ENCODE measurements at places on chromosomes 1 and 21. TPM values are rescaled to one million over a fixed set of nuclear protein-coding genes. Genes with fewer than 3 reads are reported as not detected.
A peak's percentile ranks its signal among the peaks of the same experiment; 100 is the strongest.

The UTP25 gene
- total RNA-seq: 5.4 TPM

The FMOD gene
- 57.1 TPM for total RNA-seq

The NECTIN4 gene
- 18.0 TPM for total RNA-seq

The VANGL2 gene
- total RNA-seq: 6.9 TPM

The ZNF695 gene
- 3.5 TPM for total RNA-seq

The LYPD8 gene
- not detected for total RNA-seq

The E2F2 gene
- 6.2 TPM for total RNA-seq

The COL9A2 gene
- 6.5 TPM for total RNA-seq

The TTC22 gene
- 8.7 TPM for total RNA-seq

GRCh38 chr1:89692601-89693521 is 59.9 kb downstream of the LRRC8C start:
- no peak for DNase-seq

DNA sequence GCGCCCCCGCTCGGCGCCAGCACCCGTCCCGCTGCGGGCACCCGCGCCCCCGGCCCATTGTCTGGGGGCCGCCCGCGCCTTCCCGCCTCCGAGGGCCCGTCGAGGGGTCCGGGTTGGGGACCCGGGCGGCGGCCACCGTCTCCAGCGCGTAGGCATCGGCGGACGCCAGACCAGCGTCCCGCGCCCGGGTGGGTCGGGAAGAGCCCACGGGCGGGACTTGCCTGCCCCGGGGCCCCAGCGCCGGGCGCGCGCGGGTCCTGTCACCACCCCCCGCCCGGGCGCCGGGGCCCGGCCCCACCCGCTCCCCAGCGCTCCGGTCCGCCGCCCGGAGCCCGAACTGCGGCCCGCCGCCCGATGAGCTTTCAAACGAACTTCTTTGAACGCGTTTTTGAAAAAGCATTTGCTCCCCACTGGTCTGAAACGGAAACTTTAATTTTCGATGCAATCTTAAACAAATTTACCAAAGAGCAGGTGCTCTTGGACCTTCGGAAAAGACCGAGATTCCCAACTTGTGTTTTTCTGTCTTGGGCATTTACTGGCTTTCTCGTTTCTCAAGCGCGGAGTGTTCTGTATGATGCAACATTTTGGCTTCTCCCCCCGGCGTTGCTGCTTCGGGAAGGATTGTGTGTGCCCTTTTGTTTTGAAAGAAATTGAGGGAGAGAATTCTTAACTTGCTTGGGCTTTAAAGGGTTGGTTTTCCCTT is 615 bp downstream of the CLIC4 start:
- DNase-seq: peak; percentile 80

- no peak for DNase-seq
Observed at GRCh38 chr1:110455151-110455550, 4.2 kb downstream of the PROK1 start.

DNA sequence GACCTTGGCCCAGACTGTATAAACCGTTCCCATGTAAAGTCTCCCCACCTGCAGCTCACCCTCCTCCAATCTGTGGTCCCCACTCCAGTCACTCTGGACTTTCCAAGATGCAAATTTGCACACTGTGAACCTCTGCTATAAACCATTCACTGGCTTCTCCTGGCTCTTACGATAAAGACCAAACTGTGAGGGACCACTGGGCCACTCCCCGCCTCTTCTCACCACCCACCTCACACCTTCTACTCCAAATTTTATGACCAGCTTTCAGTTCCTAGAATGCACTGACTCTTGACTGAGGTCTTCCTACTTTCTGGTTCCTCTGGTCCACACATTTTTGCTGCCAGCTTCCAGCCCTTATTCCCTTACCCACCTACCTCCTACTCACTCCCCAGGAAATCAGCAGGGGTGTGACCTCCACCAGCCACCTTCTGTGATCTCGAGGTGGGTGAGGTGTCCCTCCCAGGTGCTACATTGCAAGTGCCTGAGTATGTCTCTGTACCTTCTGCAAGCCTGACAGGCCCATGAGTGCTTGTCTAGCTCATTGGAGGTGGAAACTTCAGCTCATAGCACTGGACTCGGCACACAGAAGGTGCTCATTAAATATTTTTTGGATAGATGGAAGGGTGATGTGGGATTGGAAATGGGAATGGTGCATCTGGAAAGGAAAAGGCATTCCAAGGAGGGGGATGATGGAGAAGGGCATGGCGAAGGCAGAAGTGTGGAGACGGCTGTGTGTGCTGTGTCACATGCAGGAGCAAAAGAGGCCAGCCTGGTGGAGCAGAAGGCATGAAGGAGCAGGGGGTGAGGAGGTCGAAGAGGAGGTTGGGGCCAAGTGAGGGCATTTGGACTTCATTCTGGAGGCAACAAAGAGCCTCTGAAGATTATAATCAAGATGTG is 15.6 kb upstream of the CSF1 start:
- no peak for DNase-seq

DNA sequence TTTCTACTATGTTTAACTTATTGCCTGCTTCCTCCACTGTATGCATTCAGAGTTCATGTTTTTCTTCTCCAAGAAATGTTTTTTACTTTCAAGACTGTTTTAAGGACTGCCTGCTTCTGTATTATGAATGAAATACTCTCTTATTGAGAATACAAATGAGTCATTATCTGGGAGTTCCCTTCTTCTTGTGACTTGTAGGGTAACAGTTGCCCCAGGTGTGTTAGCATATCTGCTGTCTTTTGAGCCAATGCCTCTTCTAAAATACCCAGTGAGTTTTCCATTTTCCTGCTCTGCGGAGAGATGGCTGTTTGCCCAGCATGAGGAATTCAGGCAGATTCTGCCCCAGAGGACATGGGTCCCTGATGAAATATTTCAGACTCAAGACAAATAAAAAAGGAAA is 34.1 kb upstream of the ST6GALNAC5 start:
- DNase-seq: no peak

- DNase-seq: no peak
Observed at GRCh38 chr1:39434797-39435395, 56.5 kb upstream of the BMP8A start.

DNA sequence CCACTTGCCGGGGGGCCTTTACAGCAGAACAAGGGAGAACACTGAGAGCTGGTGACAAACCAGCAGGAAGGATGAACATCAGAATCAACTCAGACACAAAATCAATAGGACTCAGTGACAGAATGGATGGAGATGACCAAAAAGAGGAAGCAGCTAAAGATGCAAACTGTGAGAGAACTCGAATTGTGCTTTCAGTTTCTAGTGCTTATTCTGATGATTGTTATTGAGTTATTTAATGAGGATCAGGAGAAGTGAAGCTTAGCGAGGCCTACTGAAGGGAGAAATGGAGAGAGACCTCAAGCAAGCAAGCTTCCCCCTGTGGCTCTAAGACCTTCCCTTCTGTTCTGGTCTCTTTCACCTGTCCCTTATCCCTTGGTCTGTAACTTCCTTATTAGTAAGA is 30.3 kb upstream of the TMEM125 start:
- DNase-seq: no peak

- DNase-seq: peak; percentile 75
Observed at GRCh38 chr1:48572646-48573258, 100.7 kb upstream of the SPATA6 start.

DNA sequence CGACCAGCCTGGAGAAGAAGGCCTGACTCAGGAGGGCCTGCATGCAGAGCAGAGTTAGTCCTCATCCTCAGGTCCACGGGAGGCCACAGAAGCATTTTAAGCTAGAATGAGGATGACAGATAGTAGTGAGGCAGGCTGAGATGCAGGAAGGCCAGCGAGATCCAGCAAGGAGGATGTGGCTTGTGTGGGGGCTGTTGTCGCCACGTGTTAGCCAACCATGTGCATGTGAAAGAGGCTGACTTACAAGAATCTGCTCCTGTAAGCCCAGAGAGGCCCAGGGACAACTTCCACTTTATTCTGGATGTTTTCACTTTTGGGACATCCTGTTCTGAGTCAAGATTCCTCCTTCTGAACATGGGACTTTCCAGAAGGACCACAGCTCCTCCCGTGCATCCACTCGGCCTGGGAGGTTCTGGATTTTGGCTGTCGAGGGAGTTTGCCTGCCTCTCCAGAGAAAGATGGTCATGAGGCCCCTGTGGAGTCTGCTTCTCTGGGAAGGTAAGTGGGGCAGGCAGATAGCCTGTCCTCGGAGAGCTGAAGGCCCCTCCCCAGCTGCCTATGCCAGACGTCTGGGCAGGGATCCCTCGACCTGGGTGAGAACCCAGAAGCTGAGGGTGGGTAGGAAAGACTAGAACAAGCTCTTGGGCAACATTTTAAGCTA is at the start of gene SLAMF8:
Gene SLAMF8 (plus strand): TSS at position 433 of the 661 bp plus-strand sequence. CDS start 26 bp downstream, at position 459.
- no peak for DNase-seq

GRCh38 chr1:29180497-29181412 is 945 bp downstream of the SRSF4 start:
- DNase-seq: no peak

- DNase-seq: peak; percentile 40
Observed at GRCh38 chr1:38527373-38527966, 332.1 kb downstream of the RRAGC start.

DNA sequence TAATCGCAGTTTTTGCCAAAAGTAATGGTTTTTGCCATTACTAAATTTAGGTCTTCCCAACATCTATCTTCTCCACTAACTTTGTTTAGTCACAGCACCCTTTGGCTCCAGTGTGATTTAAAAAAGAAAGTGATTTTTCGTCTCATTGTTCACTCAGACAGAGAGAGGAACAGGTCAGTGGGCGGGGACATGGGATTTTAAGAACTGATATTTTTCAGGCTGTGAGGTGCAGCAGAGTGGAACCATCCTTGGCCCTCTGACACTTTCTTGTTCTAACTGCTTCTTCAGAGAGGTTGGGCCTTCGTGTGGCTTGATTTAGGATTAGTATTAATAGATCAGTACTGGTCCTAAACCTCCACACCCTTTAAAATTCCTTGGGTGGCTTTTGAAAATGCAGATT is 38.8 kb downstream of the CASQ2 start:
- DNase-seq: no peak

DNA sequence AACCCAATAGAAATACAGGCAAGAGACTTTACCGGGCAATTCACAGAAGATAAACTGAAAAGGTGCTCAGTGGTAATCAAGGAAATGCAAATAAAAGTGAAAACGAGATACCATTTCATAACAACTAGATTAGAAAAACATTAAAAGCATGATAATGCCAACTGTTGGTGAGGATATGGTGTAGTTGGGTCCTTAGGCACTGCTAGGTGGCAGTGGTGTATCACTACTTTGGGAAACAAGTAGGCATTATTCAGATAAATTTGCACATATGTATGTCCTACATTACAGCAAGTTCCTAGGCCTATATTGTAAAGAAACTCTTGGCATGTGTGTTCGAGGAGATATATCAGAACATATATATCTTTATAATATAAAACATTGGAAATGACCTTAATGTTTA is 31.0 kb downstream of the AZIN2 start:
- DNase-seq: peak; percentile 34

DNA sequence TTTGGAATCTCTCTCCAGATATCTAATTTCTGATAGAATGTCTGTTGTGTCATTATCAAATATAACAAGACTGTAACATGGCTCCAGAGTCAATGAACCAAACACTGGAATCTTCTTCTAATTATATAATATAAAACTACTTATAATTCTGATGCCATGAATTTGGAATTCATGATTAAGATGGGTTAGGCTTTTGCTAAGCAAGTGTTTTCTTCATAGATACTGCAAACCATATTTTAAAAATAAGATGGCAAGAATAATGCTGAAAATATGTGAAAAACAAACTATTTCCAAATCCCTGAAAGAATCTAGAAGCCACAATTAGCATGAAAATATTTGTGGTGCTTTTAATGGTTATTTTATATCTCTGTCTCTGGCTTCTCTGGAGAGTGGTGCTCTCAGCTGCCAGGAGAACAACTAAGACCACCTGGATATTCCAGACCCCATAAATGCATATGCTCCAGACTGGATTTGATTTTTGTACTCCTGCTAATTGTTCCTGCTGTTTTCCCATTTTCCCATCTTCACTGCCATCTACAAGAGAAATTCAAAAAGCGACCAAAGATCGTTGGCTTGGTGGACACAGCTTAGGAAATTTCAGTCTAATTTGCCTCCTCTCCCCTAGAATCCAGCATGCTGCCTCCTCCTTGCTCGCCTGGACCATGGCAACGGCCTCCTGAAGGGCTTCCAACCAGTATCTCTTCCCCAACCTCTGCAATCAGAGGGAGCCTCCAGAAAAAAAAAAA is 418.9 kb downstream of the SETD4 start:
- no peak for DNase-seq

DNA sequence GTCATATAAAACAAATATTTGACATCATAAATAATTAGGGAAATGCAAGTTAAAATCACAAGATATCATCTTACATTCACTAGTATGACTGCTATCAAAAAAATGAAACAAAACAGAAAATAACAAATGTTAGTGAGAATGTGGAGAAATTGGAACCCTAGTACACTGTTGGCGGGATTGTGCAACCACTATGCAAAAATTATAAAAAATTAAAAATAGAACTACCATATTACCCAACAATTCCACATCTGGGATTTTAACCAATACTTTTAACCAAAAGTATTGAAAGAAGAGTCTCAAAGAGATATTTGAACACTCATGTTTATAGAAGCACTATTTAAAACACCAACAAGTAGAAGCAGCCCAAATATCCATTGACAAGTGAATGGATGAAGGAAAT is 797.2 kb upstream of the ADAMTS5 start:
- no peak for DNase-seq

- no peak for DNase-seq
Observed at GRCh38 chr1:184072376-184072775, 20.8 kb downstream of the TSEN15 start.

DNA sequence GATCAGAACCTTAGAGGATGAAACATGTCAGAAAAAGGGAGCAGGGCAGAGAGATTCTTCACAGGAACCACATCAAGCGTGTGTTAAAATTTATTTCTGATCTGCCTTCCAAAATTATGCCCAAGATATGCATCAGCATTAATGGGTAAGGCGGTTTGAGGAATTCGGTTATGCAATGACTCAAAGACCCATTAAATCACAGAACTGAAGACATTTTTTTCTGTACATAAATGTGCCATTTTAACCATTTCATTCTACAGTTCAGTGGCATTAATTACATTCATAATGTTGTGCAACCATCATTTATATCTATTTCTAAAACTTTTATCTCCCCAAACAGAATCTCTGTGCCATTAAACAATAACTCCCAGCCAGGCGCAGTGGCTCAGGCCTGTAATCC is 43.4 kb downstream of the CNST start:
- DNase-seq: no peak

DNA sequence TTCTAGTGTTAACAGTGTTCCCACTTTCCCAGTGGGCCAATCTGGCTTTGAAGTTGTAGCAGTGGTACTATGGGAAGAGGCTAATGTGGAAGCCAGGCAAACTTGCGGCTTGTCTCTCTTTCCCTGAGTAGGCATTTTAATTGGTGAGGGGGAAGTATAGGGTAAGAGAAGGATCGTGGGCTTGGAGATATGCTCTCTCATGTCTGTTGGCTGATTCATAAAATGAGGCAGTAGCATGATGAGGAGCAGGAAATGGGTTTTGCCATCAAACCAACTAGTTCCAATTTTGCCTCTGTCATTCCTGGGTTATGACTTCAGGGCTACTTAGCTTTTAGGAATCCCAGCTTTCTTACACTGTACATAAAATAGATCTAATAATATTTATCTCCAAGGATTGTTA is 12.1 kb downstream of the C8A start:
- no peak for DNase-seq

Data from tongue (tissue), 3 donors.